Activated naive CD4-positive, alpha-beta T cell (primary cell): ENCODE measurements at places on chromosomes 3 and 15.

DNA sequence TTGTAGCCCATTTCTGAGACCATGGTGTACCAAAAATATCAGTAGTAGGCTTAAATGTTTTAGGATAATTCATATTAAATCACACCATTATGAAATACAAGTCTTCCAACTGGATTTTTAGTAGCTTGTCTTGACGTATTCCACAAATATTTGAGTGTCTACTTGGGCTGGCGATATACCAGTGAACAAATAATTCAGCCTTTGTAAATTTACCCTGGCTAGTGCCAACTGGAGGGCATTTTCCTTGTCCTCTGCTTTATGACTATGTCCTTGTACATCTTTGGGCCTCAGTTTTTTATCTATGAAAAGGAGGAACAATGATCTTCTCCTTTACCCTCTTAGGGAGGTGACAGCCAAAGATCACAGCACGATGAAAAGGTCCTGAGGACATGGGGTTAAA, 114.8 kb downstream of the FRMD4B start:
- DNase-seq, result no peak

DNA sequence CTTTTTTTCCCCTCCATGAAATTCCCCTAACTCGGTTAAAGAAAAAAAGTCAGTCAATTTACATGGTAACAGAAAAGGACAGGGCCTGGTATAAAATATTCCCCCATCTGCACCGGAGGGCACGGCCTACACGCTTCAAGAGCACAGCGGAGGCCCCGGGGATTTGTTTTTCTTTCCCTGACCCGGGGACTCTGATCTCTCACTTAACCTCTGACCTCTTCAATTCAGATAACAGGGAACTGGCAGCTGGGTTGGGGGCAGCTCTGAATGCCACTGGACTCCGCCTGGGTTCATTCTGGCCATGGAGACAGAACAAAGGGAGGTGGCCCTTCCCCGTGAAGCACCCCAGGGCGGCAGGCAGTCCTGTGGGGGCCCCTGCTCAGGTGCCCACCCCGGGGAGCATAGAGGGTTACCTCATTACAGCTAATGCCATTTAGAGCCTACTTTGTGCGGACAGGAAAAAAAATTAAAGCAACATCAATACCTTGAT, 257.5 kb downstream of the SHQ1 start:
- DNase-seq, result no peak

GRCh38 chr15:72495007-72495406, 20.9 kb downstream of the ARIH1 start:
- DNase-seq, result no peak

- DNase-seq, result no peak
Measured at GRCh38 chr3:62143843-62144450, 229.4 kb downstream of the FEZF2 start.

DNA sequence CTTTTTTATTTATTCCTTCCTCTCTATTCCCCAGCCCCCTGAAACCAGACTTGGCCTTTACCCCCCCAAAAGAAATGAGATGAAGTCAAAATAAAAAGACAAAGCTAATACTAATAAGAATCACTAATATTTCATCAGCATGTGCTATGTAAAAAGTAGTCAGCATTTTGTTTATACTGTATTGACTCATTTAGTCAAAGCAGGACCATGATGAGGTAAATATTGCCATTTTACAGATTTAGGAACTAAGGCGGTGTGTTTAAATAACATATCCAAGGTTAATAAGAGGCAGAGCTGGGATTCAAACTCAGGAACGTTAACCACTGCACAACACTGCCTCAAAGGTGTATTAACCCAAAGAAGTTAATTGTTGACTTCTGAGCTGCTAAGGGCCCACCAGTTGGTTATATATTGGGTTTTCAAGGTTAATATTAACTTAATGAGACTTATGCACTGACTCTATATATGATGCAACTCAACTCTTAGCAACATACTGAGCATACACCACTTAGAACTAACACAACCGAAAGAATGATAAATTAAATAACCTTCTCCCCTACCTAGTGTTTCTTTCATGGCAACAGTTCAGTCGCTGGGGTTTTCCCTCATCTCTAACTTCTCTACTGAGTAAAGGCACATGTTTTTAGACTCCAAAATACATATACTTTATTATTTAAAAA, 34.7 kb downstream of the FOXP1 start:
- DNase-seq, result no peak

- no peak for DNase-seq
Measured at GRCh38 chr3:13863382-13863952, 16.4 kb downstream of the WNT7A start.

GRCh38 chr3:71142441-71143161, 440.9 kb downstream of the FOXP1 start:
- no peak for DNase-seq

DNA sequence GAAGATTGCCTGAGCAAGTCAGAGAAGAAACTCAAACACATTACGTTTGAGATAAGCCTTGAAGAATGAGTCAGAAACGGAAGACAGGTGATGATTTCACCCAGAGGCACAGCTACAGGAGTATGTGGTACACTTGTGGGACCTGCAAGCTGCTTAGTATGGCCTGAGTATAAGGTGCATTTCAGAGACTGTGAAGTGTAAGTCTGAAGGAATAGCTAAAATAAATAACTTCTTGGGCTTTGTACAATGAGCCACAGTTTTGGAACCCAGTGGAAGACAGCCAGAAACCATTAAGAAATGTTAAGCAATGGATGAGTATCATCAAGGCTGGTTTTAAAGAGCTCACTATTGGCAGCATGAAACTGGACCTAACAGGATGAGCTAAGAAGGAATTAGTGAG, 826.2 kb downstream of the ROBO1 start:
- no peak for DNase-seq

DNA sequence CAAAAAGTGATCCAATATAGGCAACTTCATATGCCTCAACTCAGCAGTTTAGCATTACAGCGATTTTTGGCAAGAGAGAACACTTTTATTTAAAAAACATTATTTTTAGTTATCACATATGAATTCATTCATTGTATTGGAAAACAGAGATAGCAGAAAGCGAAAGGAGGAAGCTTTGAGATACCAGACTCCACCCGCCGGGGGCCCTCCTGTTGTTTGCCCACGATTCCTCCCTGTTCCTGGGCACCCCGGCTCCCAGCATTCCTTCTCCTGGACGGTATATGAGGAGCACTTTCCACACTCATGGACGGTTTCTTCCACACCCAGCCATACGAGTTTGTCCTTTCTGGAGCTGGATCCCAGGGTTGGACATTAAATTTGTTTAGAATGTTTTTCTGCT, 18.2 kb downstream of the APBA2 start:
- no peak for DNase-seq

- DNase-seq, result no peak
Measured at GRCh38 chr15:91670108-91670507, 183.4 kb upstream of the SLCO3A1 start.

GRCh38 chr3:183875411-183875810, 9.3 kb downstream of the PARL start:
- no peak for DNase-seq
